ENCODE measurements at places on chromosomes 5 and 9.

GRCh38 chr5:35904443-35905132 lies 33.8 kb downstream of the CAPSL start:
- DNase-seq, result no peak

DNA sequence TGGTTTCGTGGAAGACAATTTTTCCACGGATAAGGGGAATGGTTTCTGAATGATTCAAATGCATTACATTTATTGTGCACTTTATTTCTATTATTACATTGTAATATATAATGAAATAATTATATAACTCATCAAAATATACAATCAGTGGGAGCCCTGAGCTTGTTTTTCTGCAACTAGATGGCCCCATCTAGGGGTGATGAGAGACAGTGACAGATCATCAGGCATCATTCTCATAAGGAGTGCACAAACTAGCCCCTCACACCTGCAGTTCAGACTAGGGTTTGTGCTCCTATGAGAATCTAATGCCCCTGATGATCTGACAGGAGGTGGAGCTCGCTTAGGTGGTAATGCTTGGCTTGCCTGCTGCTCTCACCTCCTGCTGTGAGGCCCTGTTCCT lies 6.4 kb downstream of the ISCA1 start:
- no peak for DNase-seq

GRCh38 chr9:116149844-116150243 lies 3.7 kb upstream of the PAPPA start:
- DNase-seq, result no peak

GRCh38 chr9:87427851-87428506 lies 69.7 kb upstream of the DAPK1 start:
- DNase-seq, result no peak

GRCh38 chr5:168649306-168649705 lies 70.1 kb upstream of the PANK3 start:
- no peak for DNase-seq

- no peak for DNase-seq
These were observed 251.6 kb downstream of the ADGRV1 start for GRCh38 chr5:90810211-90810610.

DNA sequence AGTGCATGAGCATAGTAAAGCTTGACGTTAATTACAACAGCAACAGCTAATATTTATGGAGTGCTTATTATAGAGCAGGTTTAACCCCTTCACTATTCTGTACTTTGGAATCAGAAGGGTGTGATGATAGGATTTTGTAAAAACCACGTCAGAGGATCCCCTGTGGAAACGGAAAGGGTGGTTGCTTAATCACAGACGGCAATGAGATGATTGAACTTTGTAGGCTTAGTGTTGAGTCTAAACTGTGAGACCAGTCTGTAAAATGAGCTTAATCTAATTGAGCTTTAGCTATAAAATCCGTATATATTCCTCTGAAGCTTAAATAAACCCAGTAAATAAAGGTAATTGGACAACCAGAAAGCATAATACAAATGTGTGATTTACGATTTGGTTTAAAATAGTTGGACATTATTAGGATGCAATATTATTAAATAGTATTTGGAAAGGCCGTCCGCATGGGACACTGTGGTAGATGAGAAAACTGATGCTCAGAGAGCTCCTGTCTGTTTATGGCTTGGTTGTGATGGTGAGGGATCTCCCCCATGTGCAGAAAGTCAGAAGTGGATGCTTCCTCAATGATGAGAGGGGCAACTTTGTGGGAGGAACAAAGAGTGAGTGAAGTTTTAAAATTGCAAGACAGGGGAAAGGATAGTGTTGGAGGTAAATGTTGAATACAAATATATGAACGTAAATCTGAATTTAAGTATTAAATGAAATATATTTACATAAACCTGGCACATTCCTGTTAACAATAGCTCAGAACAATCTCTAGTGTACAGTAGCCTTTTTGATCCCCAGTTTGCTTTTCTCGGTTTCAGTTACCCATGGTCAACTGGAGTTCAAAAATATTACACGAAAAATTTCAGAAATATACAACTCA lies 23.4 kb upstream of the SCGB3A2 start:
- DNase-seq, result no peak

DNA sequence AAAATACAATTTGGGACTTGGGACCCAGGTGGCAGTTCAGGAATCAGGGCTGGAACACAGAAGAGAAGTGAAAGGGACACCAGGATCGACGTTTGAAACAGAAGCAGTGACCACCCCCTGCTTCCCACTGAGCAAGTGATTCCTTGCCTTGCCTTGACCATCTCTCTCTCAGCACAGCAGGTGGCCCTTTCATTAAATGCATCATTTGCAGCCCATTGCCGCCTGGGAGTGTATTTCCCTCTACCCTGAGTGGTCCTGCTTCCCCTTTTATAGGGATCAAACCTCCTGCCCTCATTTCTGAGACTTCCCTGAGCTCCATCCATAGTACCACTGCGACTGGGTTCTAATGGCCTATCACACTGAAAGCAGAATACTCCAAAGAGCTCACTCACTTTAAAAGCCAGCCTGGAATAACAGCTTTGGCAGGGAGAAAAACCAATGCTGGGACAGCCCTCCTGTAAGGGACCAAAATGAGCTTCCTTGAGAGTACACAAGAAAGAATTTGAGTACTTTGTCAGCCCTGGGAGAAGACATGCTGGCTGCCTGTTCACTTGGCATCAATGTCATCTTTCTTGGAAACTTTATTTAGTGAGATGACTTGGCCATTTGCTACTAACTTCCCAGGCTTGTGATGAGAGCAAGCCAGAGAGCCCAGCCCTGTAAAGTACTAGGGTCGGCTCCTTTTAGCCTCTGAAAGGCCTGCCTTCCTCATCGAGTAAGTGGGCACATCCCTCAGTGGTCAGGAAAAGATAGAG lies 149.7 kb downstream of the SLIT3 start:
- no peak for DNase-seq

DNA sequence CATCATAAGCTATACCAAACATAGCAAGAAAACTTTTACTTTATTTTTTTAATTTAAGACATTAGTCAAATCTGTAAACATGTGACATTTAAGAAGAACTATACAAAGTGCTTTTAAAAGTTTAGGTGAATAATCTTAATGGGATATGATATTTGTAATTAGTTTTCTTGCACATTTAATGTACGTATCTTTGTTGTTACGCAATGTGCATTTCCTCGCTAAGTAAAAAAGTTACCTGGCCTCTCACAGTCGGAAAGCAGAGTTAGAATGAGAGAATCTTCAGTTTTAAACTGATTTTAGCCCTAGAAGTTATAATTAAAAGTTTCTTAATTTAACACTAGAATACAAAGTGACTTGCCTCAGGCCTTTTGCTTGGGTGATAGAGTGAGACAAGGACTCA lies 589.8 kb downstream of the DMRTA1 start:
- DNase-seq, result no peak

GRCh38 chr5:68958428-68958827 lies 135.4 kb upstream of the SLC30A5 start:
- no peak for DNase-seq

- DNase-seq, result no peak
These were observed 95.1 kb downstream of the RNF180 start for GRCh38 chr5:64260756-64261155.

GRCh38 chr5:25540628-25541027 lies 895.9 kb upstream of the CDH10 start:
- DNase-seq, result no peak

- DNase-seq, result no peak
These were observed 71.4 kb downstream of the ARHGEF37 start for GRCh38 chr5:149652697-149653096.

GRCh38 chr5:127088251-127088650 lies 14.9 kb upstream of the C5orf63 start:
- DNase-seq, result peak; percentile 99

GRCh38 chr9:132059361-132059760 lies 20.3 kb downstream of the MED27 start:
- no peak for DNase-seq

DNA sequence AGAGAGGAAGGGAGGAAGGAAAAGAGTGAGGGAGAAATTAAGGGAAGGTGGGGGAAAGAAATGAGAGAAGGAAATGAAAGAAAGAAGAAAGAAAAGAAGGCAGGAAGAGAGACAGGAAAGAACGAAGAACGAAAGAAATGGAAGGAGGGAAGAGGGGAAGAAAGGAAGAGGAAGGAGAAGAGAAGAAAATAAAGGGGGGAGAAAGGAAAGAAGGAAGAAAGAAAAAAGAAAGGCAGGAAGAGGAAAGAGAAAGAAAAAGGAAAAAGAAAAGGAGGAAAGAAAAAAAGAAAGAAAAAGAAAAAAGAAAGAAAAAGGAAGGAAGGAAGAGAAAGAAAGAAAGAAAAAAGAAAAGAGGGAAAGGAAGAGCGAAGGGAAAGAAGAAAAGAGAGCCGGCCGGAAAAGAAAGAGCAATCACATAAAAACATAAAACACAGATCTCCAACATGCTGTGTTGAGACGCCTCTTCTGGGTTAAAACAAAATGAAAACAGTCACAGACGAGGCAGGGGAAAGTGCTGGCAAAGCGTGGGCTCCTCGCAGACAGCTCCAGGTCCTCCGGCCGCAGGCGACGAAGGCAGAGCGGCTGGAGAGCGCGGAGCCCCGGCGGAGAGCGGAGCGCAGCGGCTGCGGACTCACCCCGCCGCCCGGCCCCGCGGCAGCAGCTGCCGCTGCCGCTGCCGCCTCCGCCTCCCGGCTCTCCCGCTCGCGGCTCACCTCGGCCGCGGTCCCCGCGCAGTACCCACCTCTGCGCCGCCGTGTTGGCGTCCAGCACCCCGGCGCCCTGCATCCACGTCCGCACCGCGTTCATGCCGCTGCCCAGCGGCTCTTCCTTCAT lies 896 bp downstream of the EBF1 start:
- DNase-seq, result no peak

- DNase-seq, result no peak
These were observed 72.1 kb upstream of the GALNT10 start for GRCh38 chr5:154118385-154118784.

GRCh38 chr9:76162086-76162730 lies 232.0 kb downstream of the RFK start:
- no peak for DNase-seq

GRCh38 chr5:149228618-149229297 lies 42.9 kb upstream of the AFAP1L1 start:
- DNase-seq, result peak; percentile 61

GRCh38 chr5:158869854-158870253 lies 229.9 kb downstream of the EBF1 start:
- DNase-seq, result no peak

DNA sequence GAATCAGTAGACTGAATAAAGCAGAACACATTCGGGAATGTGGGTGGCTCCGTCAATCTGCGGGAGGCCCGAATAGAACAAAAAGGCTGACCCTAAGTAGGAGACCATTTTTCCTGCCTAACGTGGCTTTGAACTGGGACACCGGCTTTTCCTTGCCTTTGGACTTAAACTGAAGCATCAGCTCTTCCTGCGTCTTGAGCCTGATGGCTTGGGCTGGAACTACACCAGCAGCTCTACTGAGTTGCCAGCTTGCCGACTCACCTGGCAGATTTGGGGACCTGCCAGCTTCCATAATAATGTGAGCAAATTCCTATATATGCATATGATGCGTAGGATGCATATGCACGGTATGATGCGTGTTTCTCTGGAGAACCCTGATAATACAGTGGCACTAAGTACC lies 111.3 kb downstream of the DAPK1 start:
- no peak for DNase-seq

- DNase-seq, result no peak
These were observed 15.0 kb downstream of the TRPC7 start for GRCh38 chr5:136350343-136350742.

Measured in skeletal muscle cell (primary cell).